Activated naive CD4-positive, alpha-beta T cell treated with Interleukin-2 at 50 U/mL for 16 hours (primary cell): ENCODE measurements at places on chromosomes 11 and 22.

- no peak for DNase-seq
Measured at GRCh38 chr11:95255251-95256145, 24.5 kb upstream of the SESN3 start.

DNA sequence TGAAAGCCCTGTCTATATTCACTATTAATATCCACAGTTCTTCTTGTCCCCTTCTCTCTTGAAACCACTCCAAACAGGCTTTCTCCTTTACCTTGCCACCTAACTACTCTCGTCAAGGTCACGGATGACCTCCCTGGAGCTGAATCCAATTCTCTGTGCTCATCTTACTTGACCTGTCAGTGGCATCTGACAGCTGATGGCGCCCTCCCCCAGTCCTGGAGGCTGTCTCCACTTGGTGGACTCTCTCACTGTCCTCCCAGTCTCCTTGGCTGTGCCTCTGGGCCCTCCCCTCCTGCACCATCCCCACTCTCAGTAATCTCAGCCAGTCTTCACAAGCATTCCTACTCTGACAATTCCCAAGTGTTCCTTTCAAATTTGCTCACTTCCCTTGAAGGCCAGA is 8.7 kb downstream of the TNKS1BP1 start:
- no peak for DNase-seq

- no peak for DNase-seq
Measured at GRCh38 chr22:39765661-39766060, 127.9 kb downstream of the ENTHD1 start.

GRCh38 chr11:13283636-13284035 is 6.0 kb downstream of the BMAL1 start:
- no peak for DNase-seq

GRCh38 chr11:10798330-10798928 is 10.3 kb downstream of the EIF4G2 start:
- DNase-seq, result no peak

GRCh38 chr22:22403306-22403705 is 105.2 kb downstream of the ZNF280B start:
- DNase-seq, result no peak

DNA sequence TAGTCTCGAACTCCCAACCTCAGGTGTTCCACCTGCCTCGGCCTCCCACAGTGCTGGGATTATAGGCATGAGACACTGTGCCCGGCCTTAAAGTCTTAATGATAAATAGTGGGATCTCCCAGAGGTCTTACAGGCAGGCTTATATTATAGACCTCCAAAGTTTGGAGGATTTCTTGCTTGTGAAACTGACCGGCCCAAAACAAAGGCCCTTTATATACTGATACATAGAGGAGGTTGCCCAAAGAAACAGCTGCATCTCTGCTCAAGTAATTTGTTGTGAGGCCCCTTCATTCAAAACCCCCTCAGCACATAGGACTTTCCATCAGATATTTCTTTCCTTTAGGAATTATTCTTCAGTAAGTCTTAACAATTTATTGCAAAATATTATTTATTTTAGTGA is 27.4 kb upstream of the RDX start:
- no peak for DNase-seq

DNA sequence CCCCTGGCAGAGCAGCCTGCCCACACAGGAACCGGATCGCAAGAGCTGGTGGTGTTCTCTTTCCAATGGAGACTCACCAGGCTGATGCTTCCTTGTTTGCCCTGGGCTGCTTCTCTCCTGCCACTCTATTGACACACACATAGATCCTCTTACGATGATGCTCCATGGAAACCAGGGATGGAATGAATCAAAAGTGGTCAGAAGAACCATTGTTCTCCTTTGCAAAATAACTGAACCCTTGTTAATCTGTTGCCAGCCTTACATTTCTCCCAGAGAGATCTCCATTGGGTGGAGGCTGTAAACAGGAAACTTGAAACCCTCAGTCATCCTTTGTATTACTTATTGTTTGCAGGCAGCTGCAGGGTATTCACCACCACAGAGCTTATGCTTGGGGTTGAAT is 24.6 kb upstream of the LDLRAD3 start:
- DNase-seq, result no peak

- DNase-seq, result no peak
Measured at GRCh38 chr11:70842701-70843100, 409.7 kb downstream of the SHANK2 start.

- no peak for DNase-seq
Measured at GRCh38 chr11:87301785-87302540, 264.2 kb downstream of the TMEM135 start.

GRCh38 chr22:42623301-42623751 is 8.6 kb upstream of the POLDIP3 start:
- no peak for DNase-seq

- DNase-seq, result no peak
Measured at GRCh38 chr11:47611348-47611794, 17.2 kb upstream of the C1QTNF4 start.

- no peak for DNase-seq
Measured at GRCh38 chr11:115996808-115997188, 492.6 kb upstream of the CADM1 start.

DNA sequence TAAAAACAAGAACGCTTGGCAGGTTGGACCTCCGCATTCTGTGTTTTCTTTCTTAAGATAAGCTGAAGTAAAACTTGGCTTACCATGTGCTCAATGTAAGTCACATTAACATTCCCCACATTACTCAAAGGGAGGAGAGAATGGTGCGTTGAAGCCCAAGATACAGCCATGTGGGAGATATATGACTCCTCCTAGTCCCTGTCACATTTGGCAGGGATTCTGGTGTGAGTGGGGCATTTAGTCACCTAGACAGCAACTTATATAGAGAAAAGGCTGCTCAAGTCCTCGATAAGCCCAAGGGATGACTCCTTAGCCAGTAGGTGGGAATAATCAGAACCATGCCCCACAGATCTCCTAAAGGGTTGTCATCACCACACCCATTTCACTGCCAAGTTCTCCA is 4.6 kb downstream of the PRSS23 start:
- no peak for DNase-seq

DNA sequence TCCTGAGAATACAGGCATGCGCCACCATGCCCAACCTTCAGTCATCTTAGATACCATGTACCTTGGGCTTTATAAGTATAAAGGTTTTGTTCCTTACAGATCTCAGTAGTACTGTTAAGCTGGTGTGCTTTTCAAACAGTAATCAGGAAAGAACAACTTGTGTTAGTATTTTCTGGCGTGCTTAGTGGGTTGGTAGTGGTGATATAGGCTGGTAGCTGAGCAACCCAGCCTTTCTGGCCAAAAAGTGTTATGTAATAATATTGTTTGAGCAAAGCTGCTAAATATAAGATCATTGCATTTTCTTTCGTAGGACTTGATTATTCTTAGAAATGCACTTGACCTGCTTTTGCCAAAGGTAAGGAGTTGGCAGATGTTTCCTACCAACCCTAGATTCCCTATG is 6.5 kb downstream of the ADSL start:
- DNase-seq, result no peak

GRCh38 chr11:110566577-110566976 is 136.8 kb downstream of the FDX1 start:
- no peak for DNase-seq
